ENCODE measurements at places on chromosomes 5 and 9.

DNA sequence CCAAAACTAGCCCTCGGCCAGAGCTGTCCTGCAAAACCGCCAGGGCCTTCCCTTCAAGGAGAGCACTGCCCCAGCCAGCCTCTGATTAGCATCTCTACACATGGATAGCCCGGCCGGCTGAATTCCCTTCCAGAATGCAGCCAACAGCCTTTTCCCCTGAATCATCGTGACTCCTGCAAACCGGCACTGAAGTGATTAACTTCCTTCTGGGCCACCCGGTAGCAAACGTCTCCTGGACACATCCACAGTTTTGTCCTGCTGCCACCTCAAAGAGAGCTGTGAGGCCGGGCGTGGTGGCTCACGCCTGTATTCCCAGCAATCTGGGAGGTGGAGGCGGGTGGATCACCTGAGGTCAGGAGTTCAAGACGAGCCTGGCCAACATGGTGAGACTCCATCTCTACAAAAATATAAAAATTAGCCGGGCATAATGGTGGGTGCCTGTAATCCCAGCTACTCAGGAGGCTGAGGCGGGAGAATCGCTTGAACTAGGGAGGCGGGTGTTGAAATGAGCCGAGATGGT, 21.1 kb upstream of the EEIG1 start:
- DNase-seq = no peak

DNA sequence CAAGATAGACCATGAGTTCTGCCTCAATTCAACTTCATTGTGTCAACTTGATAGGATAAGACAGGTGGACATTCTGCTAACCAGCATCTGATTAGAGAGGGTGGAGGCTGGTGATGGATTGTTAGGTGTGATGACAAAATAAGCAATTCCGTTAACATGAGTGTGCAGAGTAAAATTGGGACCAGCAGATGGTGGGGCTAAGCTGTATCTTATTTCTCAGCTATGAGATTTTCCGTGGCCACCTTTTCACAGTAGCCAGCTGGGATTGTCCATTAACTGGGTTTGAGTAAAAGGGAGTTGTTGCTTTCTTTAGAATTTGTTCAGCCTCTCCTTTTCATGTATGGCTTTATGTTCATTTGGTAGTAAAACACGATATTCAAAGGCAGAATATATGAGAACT, 28.8 kb upstream of the TAL2 start:
- DNase-seq = no peak

DNA sequence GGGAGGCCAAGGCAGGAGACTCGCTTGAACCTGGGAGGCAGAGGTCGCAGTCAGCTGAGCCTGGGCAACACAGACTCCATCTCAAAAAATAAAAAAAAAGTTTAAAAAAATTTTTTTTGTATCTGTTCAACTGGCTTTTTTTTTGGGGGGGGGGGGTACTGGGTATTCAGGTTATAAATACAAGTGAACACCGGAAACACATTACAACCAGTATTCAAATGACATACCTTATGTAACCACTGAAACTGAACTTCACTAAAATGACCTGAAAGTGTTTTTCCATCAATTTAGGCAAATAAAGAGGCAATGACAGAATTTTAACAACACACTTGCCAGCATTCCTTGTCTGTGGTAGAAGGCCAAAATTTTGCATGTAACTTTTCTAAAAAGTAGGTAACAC, 33.5 kb downstream of the STRBP start:
- no peak for DNase-seq

GRCh38 chr5:96381526-96381925, 51.5 kb downstream of the PCSK1 start:
- peak; percentile 25 for DNase-seq

DNA sequence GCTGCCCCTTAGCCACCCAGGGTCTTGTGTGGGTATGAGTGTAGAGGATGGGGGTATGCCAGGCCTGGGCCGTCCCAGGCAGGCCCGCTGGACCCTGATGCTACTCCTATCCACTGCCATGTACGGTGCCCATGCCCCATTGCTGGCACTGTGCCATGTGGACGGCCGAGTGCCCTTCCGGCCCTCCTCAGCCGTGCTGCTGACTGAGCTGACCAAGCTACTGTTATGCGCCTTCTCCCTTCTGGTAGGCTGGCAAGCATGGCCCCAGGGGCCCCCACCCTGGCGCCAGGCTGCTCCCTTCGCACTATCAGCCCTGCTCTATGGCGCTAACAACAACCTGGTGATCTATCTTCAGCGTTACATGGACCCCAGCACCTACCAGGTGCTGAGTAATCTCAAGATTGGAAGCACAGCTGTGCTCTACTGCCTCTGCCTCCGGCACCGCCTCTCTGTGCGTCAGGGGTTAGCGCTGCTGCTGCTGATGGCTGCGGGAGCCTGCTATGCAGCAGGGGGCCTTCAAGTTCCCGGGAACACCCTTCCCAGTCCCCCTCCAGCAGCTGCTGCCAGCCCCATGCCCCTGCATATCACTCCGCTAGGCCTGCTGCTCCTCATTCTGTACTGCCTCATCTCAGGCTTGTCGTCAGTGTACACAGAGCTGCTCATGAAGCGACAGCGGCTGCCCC, 2.6 kb downstream of the SLC35A4 start:
- no peak for DNase-seq

- no peak for DNase-seq
These were observed 28.0 kb upstream of the IFNK start for GRCh38 chr9:27496135-27496504.

DNA sequence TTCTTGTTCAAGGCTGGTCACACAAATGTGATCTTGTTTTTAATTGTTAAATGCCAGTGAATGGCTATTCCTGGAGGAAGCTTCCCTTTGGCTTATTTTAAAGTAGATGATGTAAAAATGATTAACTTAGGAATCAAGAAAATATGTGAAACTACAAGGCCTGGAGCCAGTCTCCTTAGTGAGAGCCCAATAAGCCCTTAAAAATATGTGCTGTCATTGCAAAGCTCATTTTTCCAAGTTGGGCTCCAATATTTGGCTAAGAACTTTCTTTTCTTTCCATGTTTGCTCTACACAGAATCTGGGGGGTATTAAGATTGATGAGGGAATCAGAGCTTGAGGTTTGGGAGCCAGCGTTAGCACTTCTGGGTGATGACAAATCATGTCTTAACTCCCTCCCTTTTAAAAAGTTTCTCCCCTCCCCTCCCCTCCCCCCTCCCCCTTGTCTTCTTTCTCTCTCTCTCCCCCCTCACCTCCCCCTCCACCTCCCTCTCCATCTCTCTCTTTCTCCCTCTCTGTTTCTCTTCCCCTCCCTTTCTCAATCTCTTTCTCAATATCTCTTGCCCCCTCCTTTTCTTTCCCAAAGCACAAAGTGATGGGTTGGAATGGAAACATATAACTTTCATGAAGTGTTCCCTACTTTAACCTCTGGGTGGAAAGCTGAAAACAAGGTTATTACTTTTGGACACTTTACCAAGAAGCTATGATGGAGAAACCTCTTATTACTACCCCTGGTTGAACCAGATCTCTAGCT, 86.0 kb downstream of the FBXL7 start:
- no peak for DNase-seq

DNA sequence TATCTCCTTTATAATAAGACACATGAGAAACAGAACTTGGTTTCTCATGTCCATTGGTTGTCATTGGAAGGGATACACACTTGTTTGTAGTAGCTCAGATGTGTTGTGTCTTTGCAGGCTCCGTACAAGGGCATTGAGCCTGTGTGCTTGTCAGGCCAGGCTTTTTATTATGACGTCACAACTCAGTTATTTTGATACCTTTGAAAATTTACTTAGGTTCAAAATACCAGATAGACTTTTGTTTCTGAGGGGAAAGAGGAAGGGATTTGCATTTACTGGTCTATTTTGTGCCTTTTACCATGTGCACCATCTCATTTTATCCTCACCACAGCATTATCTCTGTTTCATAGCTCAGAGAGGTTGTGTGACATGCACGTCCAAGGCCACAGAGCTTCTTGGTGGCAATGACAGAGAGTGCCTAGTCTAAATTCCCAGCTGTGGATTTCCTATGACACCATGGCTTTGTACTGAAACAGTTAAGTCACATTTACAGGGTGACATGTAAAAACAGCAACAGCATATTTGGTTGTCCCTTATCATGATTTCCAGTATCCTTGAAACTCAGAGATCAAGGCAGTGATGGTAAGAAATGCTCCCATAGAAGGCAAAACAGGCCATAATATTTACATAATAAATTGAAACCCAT, 268.7 kb downstream of the AOPEP start:
- DNase-seq = no peak

DNA sequence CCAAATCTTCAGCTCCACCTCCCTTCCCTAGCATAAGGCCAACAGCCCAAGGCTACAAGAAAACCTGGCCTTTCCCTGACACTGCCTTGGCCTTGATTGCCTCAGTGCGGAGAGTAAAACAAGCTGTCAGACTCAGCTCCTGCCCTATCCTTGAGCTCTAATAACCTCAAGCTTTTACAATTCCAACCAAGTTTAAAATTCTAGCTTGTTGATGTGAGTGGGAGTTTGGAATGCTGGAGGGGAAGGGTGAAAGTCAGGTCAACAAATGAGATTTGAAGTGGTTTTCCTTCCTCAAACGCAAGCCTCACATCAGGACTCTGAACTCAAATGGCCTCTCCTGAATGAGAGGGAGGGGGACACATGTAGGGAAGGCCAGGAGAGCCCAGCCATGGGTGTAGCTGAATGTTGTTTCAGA, 197.0 kb upstream of the VLDLR start:
- DNase-seq = no peak

GRCh38 chr5:133319905-133320520, 268.2 kb downstream of the HSPA4 start:
- DNase-seq = no peak

DNA sequence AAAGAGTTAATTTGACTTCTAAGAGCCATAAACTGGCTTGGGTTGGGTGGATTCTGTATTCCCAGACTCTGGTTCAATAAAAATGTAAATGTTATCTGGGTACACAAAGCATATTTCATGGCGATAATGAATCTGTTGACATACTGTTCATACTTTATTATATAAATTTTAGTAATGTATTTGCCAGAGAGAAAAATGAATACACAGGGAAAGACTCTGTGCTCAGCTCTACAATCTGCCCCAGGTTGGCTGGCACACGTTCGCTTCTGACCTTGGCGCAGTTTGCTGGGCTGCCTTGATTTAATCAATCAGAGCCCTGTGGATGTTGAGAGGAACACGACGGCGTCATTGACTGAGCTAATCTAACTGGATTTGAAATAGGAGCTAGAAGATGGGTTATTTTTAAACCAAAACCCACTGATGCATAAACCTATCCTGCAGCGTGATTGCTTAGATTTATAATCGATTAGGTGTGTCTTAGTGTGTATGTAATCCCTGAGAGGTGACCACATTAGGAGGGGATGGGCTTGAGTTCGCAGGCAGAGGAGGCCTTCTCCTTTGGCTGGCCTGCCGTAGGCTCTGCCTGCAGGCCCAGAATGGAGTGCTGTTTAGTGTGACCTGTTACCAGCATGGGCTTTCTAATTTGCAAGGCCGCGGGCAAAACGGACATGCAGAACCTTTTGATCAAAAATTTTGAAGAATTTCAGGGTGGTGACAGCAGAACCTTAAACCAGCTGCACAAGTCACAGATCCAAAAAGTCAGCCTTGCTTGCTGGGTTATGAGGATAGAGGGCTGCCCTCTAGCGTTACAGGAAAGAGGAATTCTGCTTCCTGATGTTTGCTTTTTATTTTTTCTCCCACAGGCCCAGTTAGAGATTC, 3.9 kb upstream of the ADCY2 start:
- DNase-seq = peak; percentile 51

DNA sequence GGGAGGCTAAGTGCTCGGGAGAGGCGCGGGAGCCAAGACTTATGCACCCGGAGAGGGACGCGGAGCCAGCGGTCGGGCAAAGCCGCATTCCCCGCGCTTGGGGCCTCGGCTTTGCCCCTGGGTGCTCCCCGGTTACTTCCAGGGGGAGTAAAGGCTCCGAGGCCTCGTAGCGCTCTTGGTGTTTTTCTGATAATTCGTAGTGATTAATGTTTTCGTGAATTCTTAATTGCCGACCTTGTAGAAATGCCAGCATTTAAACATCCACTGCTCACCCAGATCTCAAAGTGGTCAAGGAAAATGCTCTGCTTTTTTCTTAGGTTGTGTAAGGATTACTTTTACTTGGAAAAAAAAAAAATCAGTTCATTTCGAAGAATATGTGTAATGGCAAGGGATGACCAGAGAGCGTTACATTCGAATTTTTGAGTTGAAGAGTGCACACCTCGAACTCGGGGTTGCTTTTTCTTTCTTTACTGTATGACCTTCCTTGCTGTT, 654 bp upstream of the TUT7 start:
- no peak for DNase-seq

DNA sequence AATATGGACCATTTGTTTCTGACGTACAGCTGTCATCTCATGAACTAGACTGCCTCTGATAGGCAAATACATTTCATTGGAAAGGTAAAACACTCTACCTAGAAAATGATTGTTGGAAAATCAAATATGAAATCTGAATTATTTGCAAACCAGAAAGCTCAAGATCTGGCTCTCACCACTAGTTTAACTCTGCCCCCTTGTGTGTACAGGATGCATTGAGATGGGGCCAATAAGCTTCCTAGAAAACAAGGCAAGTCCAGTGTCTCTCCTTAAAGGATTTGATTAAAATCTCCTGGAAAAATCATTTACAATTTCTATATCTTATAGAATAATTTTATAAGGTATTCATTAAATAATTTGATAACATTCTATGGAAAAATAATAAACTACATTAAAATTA, 311.9 kb upstream of the ANKH start:
- no peak for DNase-seq

DNA sequence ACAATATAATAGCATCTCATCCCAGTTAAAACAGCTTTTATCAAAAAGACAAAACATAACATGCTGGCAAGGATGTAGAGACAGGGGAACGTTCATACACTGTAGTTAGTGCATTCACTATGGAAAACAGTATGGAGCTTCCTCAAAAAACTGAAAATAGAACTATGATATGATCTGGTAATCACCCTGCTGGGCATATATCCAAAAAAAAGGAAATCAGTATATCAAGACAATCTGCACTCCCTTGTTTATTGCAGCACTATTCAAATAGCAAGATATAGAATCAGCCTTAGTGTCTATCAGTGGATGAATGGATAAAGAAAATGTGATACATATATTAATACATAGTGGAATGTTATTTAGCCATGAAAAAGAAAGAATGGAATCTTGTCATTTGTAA, 88.5 kb downstream of the PBX3 start:
- DNase-seq = no peak

DNA sequence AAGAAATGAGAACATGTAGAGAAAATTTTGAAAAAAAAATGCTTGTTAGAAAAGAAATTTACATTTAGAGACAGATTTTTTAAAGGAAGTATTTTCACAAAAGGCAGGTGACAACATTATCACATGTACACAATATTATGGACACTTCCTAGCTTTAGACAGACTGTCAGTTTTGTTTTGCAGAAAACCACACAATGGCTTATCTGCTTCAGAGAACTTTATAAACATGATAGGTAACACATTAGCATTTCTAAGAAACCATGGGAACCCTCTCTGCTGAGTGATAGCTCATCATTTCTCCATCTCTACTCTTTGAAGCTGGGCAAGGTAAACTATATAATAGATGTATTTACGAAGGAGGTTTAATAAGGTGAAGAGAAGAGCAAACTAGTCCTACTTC, 25.6 kb downstream of the POU5F2 start:
- no peak for DNase-seq
